T1000 (cell line): ENCODE measurements at places on chromosomes 16 and 17.

DNA sequence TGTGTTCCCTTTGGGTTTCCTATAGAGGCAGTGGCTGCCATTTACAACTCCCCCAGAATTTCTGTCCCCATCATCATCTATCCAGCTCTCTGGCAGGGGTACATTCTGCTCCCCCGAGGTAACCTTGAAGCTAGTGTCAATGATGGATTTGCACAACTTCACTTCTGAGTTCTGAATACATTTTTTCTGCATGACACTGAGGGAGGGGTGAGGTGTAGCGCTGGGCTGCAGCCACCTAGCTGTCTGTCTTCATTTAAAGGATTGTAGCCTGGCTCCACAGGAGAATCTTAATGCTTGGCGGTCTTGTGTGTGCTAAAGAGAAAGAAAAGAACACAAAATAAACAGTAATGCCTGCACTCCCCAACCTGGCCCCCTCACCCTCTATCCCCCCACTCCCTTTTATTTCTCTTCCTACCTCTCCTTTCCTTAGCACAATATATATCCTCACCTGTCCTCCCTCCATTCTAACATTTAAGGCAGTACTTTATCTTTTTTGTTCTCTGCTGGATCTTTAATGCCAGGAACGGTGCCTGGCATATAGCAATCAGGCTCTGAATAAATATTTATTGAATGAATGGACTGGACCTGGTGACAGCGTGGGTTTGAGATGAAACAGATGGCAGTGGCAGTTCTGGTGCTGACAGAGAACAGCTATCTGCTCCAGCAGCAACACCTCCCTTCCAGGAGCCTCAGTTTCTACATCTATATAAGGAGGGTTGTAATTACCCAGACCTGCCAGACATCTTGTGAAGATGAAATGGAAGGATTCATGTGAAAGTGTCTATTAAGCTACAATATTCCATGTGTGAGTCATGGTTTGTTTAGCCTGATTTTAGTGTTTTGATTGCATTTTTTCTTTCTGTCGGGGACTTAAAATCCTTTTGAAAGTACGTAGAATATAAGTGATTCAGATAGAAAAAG is 163.5 kb upstream of the CDH11 start:
- DNase-seq: no peak

GRCh38 chr16:77499373-77500285 is 64.8 kb upstream of the ADAMTS18 start:
- DNase-seq: peak; percentile 27

GRCh38 chr16:88345721-88346560 is 36.8 kb upstream of the ZNF469 start:
- no peak for DNase-seq

DNA sequence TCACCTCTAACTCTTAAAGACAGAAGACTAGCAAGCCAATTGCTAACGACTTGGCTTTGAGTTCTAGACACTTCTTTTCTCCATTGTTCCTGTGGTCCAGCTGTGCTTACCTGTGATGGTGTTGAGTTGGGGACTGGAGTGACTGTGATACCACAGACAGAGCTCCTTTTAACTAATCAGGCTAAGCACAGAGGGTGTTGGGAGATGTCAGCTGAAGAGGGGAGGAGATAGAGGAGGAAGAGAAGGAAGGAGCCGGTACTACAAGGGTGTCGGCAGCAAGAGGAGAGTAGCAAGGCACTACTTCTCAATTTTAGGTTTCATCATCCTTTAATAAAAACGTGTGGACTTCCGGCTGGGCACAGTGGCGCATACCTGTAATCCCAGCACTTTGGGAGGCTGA is 5.1 kb upstream of the MYO1D start:
- DNase-seq: no peak

- DNase-seq: no peak
Measured at GRCh38 chr16:11634312-11634711, 33.9 kb upstream of the SNN start.

DNA sequence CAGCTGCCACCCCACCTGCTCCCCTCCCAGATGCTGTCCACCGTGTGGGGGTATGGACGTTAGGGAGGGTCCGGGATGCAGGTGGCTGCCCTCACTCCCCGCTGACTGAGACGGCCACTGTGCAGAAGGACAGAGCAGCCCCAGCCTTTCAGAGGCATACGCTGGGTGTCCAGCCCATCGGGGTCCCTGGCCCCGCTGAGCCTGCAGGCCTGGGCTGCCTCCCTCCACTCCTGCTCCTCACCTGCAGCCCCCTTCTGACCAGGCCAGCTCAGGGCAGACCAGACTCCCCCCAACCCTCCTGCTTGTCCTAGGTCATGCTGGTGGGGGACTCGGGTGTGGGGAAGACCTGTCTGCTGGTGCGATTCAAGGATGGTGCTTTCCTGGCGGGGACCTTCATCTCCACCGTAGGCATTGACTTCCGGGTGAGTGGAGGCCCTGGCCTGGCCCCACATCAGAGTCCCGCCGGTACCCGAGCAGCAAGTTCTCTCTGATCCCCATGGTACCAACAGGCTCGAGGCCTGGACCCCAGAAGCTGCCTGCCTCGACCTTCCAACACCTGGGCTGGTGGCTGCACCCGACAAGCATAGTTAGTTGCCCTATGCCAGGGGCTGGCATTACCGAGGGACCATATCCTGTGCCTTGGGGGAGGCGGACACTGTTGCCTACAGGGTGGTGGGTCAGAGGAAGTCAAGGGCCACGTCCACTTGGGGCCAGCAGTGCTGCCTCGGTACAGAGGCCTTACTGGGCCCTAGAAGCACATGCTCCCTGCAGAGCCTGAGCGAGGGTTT is 1.4 kb downstream of the RAB26 start:
- no peak for DNase-seq

DNA sequence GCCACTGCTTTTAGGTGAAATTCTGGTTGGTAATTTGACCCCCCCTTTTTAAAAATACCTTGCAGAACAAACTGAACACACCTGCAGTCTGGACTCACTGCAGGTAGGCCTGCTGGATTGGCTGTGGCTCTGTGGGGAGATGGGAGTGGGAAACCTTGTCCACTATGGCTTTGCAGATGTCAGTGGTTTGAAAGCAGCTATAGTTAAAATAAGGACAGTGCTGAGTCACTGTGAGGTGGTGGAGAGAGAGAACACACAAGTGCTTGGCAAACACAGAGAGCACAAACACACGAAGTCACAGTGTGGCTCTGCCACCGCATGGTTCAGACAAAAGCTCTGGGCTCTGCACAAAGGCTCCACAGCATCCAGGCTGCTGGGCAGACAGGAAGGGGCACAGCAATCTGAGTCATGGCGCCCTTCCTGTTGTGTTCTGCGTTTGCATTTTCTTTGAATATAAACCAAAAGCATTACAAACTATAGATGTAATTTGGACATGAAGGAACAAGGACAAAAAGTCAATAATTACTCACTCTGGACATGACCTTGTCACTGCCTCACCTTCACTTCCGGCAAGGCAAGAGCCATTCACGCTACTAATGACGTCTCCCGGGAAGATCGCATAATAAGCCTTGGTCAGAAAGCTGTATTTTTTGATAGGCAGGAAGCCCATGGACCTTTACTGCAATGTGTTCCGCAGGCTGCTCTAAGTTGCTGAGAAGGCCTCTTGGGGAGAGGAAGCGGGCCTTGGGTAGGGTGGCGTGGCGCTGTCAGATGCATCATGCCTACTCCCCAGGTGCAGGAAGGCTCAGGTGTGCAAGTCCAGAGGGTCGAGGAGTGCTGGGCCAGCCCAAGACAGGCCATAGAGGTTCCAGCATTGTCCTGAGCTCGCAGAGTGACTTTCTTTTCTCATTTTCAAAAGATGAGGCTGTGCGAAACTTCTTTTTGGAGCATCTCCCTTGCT is 60.1 kb upstream of the MED9 start:
- DNase-seq: no peak

DNA sequence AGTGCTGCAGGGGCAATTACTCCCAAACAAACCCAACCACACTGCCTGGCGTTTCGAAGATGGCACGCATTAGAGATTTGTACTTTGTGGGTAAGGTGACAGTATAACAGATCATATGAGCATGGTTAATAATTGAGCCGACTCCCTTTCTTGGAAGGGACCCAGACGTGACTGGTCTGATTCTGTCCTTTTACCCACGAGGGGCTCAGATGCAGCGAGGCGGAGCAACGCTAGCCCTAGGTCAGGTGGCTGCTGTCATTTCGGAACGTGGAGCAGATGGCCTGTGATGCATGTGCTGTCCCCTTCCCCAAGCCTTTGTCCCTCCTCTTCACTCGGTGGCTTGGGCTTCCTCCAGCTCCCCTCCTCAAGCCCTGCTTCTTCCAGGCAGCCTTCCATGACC is 84.2 kb downstream of the SNX29 start:
- DNase-seq: no peak

- DNase-seq: no peak
Measured at GRCh38 chr17:73432624-73433190, 120.9 kb upstream of the CDC42EP4 start.

GRCh38 chr17:77479372-77480198 is 338.8 kb downstream of the SEC14L1 start:
- no peak for DNase-seq

GRCh38 chr16:65948361-65948760 is 418.1 kb upstream of the CDH5 start:
- DNase-seq: no peak

- DNase-seq: no peak
Measured at GRCh38 chr17:79088247-79088996, 13.8 kb downstream of the ENGASE start.
